Heart left ventricle (tissue), 16 donors: ENCODE measurements at places on chromosomes 16 and 17. TPM values are rescaled to one million over a fixed set of nuclear protein-coding genes. Genes with fewer than 3 reads are reported as not detected.

DNA sequence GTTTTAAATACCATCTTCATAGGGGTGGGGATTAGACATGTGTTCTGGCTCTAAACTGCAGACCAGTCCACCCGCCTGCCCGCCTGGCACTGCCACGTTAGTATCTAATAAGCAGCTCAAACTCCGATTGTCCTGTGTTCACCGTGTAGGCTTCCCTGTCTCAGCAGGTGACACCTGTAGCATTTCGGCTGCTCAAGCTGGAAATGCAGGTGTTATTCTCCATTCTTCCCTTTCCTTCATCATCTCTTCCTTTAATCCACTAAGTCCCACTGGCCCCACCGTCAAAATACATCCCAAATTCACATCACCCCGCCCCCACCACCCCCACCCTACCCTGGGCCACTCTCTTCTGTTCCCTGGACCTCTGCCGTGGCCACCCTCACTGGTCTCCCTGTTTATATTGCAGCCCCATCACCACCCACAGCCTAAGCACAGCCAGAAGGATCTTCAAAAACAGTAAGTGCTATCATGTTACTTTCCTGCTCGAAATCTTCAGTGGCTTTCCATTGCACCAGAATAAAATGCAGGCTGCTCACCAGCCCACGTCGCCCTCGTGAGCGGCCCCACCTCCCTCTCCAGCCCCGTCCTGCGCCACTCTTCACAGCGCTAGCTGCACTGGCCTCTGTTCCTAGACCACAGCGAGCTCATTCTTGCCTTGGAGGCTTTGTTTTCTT is 65.1 kb downstream of the RTN4RL1 start:
- no peak for DNase-seq

GRCh38 chr16:64866021-64866420 is 255.8 kb downstream of the CDH11 start:
- no peak for DNase-seq

GRCh38 chr16:86379505-86379846 is 130.9 kb upstream of the FOXF1 start:
- DNase-seq, result no peak

DNA sequence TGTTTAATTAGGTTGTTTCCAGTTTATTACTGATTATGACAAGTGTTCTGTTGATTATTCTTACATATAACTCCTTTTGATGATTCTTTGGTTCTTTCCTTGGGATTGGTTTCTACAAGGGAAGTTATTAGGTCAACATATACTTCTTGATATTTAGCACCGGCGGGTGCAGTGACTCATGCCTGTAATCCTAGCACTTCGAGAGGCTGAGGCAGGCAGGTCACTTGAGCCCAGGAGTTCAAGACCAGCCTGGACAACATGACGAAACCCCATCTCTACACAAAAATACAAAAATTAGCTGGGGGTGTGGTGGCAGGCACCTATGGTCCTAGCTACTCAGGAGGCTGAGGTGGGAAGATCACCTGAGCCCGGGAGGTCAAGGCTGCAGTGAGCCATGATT is 120.2 kb upstream of the HAS3 start:
- no peak for DNase-seq

GRCh38 chr17:55576996-55577586 is 65.8 kb upstream of the SMIM36 start:
- DNase-seq, result peak; percentile 44

DNA sequence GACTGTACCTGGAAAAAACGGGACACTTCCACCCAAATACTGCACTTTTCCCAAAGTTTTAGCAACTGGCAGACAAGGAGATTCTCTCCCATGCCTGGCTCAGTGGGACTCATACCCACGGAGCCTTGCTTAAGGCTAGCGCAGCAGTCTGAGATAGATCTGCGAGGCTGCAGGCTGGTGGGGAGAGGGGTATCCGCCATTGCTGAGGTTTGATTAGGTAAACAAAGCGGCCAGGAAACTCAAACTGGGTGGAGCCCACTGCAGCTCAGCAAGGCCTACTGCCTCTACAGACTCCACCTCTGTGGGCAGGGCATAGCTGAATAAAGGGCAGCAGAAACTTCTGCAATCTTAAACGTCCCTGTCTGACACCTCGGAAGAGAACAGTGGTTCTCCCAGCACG is 44.8 kb downstream of the UTP18 start:
- no peak for DNase-seq

DNA sequence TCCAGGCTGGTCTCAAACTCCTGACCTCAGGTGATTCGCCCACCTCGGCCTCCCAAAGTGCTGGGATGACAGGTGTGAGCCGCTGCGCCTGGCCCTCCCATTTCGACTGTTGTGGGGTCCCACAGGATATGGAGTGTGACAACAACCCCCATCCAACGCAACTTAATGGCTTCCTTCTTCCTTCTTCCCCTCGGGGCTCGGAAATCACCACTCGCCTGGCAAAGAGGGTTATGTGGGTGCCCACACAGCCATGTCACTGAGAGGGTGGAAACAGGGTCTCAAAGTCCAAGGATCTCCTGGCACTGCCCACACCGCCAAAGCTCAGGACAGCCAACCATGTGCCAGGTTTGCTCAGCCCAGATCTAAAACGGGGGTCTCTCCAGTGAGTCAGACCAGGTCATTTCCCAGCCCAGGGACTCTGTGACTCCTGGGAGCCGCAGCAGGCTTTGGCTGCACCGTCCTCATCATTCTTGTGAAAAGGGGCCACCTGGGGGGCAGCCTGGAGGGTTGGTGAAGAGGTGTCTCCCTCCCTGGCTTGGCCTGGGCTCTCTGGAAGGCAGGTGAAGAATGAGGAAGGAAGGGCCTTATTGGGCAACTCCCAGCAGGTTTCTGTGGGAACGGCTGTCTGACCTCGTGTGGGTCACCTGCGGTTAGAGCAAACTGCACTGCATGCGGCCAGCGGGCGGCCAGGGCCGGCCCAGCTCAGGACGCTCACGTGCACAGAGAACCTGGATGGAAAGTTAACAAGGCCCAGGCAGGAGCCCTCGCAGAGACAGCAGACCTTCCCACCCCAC is 25.3 kb upstream of the LITAF start:
- peak; percentile 46 for DNase-seq

- no peak for DNase-seq
Observed at GRCh38 chr16:83952587-83952939, 477 bp upstream of the OSGIN1 start.

GRCh38 chr16:119835-120491 is 18.5 kb downstream of the NPRL3 start:
- DNase-seq, result no peak

DNA sequence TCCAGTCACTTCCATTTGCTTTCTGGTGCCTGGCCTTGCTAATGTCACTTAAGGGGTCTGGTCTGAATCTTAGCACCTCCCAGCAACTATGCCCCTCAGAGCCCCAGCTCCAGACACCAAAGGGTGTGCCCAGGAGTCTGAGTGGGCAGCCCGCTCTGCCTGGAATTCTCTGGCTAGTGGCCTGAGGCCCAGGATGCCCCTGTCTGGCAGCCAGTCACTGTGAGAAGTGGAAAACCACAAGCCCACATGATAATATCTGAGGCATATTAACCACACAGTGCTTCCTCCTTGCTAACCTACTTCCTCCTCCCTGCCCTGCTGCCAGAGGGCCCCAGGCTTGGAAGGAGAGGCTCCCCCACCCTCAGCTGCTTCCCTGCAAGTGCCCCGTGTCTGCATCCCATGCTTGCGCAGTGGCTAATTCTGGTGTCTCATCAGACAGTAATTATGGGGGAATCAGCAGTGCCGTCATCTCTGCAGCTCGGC is 14.0 kb downstream of the SRCIN1 start:
- no peak for DNase-seq

DNA sequence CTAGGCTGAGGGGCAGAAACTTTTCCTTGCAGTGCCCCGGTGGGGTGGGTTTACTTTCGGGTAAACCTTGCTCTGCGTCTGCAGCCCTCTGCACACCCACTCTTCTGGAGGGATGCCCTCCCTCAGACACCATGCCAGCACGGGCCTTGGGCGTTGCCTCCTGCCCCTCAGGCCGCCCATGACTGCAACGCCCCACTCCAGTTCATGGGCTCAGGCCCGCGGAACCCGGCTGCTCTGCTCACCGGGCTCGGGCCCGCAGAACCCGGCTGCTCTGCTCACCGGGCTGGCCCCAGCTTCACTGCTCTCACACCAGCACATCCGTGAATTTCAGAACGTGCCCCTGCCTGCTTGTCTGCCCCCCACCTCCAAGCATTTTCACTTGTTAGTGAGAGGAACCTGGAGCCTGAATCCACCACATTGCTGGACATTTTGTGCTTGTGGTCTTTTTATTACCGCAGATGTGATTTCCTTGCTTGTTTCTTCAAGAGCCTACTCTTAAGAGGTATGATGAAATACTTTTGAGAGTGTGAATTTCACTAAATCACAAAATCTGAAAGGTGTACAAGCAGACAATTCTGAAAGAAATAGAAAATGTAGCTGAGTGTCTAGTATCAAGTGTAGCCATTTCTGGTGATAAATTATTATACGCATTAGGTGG is 130.9 kb downstream of the RPTOR start:
- DNase-seq, result no peak

DNA sequence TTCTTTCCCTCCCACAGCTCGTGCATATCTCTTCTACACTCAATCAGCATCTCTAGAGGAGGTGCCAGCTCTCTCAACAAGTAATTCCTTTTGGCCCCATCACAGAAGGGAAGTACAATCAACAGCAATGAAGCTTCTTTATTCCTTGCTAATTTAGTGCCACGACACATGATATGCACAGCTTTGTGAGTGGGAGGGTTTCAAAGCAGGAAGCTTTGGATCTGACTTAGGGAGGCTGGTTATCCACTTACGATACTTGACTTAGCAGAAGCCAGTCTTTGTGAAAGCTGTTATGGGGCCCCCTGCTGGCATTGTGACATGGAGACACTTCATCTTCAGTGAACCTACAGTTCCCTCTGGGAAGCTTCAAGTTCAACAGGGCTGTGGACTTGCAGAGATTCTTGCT is 81.0 kb downstream of the TMEM100 start:
- DNase-seq, result peak; percentile 61

- no peak for DNase-seq
Observed at GRCh38 chr17:70006159-70006558, 68.9 kb upstream of the KCNJ16 start.

DNA sequence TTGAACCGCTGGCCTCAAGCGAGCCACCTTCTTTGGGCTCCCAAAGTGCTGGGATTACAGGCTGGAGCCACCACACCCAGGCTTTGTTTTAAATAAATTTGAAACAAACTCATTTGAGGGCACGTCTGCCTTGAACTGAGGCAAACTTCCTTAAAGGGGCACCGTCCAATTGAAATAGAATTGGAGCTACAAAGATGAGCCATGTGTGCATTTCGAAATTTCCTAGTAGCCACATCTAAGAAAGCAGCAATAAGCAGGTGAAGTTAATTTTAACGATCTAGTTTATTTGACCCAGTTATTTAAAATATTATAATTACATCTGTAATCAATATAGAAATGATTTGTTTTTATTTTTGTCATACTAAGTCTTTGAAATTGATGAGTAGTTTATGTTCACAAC is 755 bp upstream of the C16orf89 start:
- no peak for DNase-seq

DNA sequence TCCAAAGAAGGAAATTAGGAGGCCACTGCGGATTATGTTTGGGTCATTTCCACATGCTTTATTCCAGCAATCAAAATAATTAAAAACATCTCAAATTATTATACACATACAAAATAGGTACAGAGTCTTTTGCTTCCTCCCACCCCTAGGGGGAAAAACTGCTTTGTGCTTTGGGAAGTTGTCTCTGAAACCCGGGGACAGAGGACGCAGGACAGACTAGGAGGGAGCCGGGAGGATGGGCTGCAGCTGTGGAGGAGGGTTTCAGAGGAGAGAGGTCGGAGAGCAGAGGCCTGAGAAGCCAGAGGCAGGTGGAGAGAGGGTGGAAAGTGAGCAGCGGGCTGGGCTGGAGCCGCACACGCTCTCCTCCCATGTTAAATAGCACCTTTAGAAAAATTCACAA is 17.4 kb downstream of the COL1A1 start:
- peak; percentile 20 for DNase-seq

- peak; percentile 30 for DNase-seq
Observed at GRCh38 chr17:20008242-20009051, 712 bp upstream of the SPECC1 start.

- no peak for DNase-seq
Observed at GRCh38 chr17:67157732-67158639, 87.0 kb downstream of the HELZ start.

- no peak for DNase-seq
Observed at GRCh38 chr16:85007496-85008214, 3.7 kb downstream of the ZDHHC7 start.

Gene OTOP3
- not detected for total RNA-seq

Gene FKBP10
- 9.4 TPM for total RNA-seq

Gene ABCC3
- 0.60 TPM for total RNA-seq

Gene KCNG4
- total RNA-seq, result not detected

Gene DPEP3
- total RNA-seq, result 0.16 TPM

Gene ITPRIPL2
- 43.2 TPM for total RNA-seq

Gene CTRB2
- total RNA-seq, result not detected

Gene PDILT
- total RNA-seq, result not detected

Gene GDPD1
- total RNA-seq, result 3.2 TPM

Gene B3GNT9
- 13.1 TPM for total RNA-seq

Gene HOXB9
- not detected for total RNA-seq

Gene PRKCB
- 1.9 TPM for total RNA-seq

Gene TP53TG3C
- total RNA-seq, result not detected

Gene KRT32
- 0.16 TPM for total RNA-seq
